ENCODE measurements at places on chromosomes 6 and 20.

DNA sequence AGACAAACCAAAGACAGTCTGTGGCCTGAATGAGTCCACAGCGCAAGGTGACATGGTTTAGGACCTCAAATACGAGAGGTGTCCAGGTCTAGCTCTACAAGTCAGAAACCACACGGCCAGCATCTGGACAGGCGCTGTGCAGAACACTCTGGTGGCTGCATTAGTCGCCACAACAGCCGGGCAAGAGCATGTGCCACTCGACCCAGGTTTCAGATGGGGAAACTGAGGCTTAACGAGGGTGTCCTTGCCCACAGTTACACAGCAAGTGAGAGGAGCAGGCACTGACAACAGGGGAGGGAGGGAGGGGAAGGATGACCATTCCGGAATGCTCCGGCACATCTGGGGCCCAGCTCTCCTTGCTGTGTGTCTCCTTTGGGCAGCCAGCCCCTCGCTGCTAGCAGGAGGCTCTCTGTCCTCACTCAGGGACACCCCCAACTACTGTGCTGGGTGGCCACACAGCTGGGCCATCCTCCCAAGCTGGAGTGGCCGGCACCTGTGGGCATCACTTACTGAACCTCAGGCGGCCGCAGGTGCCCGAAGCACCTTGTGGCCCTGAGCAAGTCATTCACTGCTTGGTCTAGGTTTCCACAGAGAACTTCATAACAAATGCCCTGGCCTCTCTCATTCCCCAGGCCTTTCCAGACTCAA lies 6.6 kb downstream of the DLL1 start:
- no peak for DNase-seq
- no peaks in the 10 kb centered on the region for H3K36me3 ChIP-seq
- H3K27me3 ChIP-seq = peaks cover 28% of the 10 kb centered on the region
- H3K27ac ChIP-seq = no peak overlapping the region
- H3K4me1 ChIP-seq = peaks cover 12% of the 10 kb centered on the region

GRCh38 chr6:158589366-158589765 lies 29.5 kb downstream of the TMEM181 start:
- no peaks in the 10 kb centered on the region for H3K27me3 ChIP-seq
- H3K4me3 ChIP-seq = no peak overlapping the region
- H3K4me1 ChIP-seq = no peaks in the 10 kb centered on the region
- no peak for DNase-seq

- H3K36me3 ChIP-seq = no peaks in the 10 kb centered on the region
- no peaks in the 10 kb centered on the region for H3K27me3 ChIP-seq
Measured at GRCh38 chr6:78605909-78606446, 261.4 kb upstream of the IRAK1BP1 start.

- H3K27ac ChIP-seq = no peak overlapping the region
- H3K4me3 ChIP-seq = no peak overlapping the region
- no peaks in the 10 kb centered on the region for H3K27me3 ChIP-seq
Measured at GRCh38 chr6:163449076-163449475, 34.6 kb downstream of the QKI start.

DNA sequence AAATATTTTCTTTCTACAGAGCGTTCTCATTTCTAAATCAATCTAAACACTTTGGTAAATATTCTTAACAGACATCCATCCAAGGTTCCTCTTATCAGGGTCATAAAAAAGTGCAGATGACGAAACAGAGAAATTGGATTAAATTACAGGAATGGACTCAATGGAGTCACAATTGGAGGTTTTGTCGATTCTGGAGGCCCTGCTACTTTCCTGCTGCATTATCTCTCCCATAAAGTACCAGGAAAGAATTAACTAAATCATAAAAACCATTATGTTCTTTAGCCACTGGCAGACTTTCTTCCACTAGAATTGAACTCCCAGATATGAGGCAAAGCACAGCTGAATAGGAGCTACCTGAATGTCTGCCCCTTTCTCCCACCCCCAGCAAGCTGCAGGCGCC lies 610.6 kb downstream of the HDGFL1 start:
- no peaks in the 10 kb centered on the region for H3K27me3 ChIP-seq
- no peak overlapping the region for H3K4me3 ChIP-seq
- no peak overlapping the region for H3K27ac ChIP-seq
- 0 out of 2 replicates have a peak, but pooled peaks cover 2% of the 10 kb centered on the region for H3K4me1 ChIP-seq
- H3K36me3 ChIP-seq = no peaks in the 10 kb centered on the region

DNA sequence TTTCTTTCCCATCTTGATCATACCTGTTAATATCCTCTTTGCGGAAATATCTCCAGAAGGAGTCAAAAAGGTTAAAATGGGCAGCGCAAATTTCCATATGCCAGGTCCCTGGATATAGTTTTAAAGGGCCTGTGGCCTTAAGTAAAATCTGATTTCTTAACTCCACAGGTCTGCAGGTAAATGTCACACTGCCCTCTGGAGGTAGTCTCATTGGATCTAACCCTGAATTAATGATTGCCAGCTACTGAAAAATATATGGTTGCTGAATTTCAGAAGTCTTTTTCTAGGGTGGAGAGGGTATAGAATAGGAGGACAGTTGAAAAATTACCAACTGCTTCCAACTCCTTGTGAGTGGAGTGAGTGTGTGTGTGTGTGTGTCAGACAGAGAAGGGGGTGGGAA lies 8.5 kb downstream of the MOXD1 start:
- DNase-seq = no peak
- no peaks in the 10 kb centered on the region for H3K27me3 ChIP-seq
- no peaks in the 10 kb centered on the region for H3K36me3 ChIP-seq
- H3K27ac ChIP-seq = no peak overlapping the region
- no peak overlapping the region for H3K4me3 ChIP-seq

GRCh38 chr20:41408986-41409385 lies 42.4 kb upstream of the EMILIN3 start:
- no peak overlapping the region for H3K4me3 ChIP-seq
- H3K27me3 ChIP-seq = no peaks in the 10 kb centered on the region
- H3K27ac ChIP-seq = no peak overlapping the region
- no peaks in the 10 kb centered on the region for H3K4me1 ChIP-seq

- 0 out of 2 replicates have a peak, but pooled peaks cover 1% of the 10 kb centered on the region for H3K4me1 ChIP-seq
- no peak overlapping the region for H3K27ac ChIP-seq
- no peaks in the 10 kb centered on the region for H3K36me3 ChIP-seq
Measured at GRCh38 chr20:46809706-46810360, 84.8 kb upstream of the EYA2 start.

GRCh38 chr20:41005361-41005729 lies 23.3 kb upstream of the TOP1 start:
- H3K27ac ChIP-seq = no peak overlapping the region
- H3K27me3 ChIP-seq = no peaks in the 10 kb centered on the region
- no peaks in the 10 kb centered on the region for H3K4me1 ChIP-seq
- no peak for DNase-seq
- no peak overlapping the region for H3K4me3 ChIP-seq

GRCh38 chr6:144745439-144745838 lies 460.3 kb downstream of the UTRN start:
- no peak overlapping the region for H3K4me3 ChIP-seq
- no peaks in the 10 kb centered on the region for H3K27me3 ChIP-seq
- DNase-seq = no peak
- peaks cover 4% of the 10 kb centered on the region for H3K4me1 ChIP-seq
